ENCODE measurements at places on chromosomes 13 and 19. TPM values are rescaled to one million over a fixed set of nuclear protein-coding genes. Genes with fewer than 3 reads are reported as not detected.
A peak's percentile ranks its signal among the peaks of the same experiment; 100 is the strongest.

DNA sequence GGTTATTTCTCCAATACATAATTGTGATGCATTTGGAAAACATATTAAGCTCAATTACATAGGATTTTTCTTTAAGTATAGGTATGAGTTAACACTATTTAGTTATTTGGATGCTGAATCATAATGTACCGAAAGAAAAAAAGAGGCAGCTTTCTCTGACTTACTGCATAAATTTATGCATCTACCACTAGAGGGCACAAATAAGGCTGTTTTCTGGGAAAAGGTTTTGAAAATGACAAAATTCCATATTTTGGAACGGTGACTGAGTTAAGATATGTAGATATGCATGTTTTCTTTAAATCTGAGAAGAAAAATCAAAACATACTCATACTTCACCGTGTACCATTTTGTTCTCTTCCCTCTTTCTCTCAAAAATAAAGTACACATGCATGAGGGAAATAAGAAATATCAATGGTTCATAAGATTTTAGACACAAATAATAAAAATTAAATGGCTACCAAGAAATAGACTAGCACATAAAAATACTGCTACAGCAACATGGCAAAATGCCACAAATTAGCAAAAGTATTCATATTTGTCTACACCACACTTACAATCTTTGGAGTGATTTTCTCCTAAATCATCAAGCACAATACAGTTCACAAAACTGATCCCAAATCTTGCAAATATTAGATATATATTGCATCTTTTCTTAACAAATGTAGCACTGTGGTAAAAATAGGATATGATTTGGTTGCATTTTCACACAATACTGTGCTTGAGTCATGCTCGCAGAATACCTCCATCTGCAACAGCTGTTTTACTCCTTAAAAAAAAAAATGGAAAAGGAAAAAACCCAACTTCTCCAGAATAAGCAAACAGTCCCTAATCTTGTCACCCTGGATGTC, 260.0 kb downstream of the FGF14 start:
- no peaks in the 10 kb centered on the region for H3K4me1 ChIP-seq
- H3K4me3 ChIP-seq = no peak overlapping the region
- H3K36me3 ChIP-seq = no peaks in the 10 kb centered on the region

DNA sequence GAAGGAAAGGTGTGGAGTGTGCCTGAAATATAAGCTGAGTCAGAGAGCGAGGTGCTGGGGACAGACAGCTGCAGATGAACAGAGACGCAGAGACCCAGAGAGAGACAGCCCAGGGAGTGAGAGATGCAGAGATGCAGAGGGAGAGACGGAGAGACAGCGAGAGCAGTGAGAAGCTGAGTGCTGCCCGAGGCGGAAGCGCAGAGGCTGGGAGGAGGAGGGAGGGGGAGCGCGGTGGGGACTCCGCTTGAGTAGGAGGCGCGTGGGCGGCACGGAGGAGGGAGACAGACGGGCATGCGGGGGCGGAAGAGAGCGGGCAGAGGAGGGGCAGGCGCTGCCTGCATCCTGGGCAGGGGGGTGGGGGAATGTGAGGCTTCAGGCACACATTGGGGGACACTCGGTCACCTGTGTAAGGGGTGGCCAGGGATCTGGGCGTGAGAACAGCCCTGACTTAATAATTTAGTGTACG, 25.7 kb downstream of the SLC8A2 start:
- peaks cover 3% of the 10 kb centered on the region for H3K36me3 ChIP-seq
- H3K4me3 ChIP-seq = peak overlapping the region; percentile 42
- peaks cover 47% of the 10 kb centered on the region for H3K4me1 ChIP-seq
- DNase-seq = peak; percentile 70

- no peaks in the 10 kb centered on the region for H3K27me3 ChIP-seq
- no peaks in the 10 kb centered on the region for H3K36me3 ChIP-seq
- no peak overlapping the region for H3K27ac ChIP-seq
- no peak for DNase-seq
These were observed 635.7 kb downstream of the UQCRFS1 start for GRCh38 chr19:28577233-28577632.

ZNF285 gene
- 1.4 TPM for total RNA-seq

IRS2 gene
- total RNA-seq = 3.4 TPM
